ENCODE measurements at places on chromosomes 2 and 18. TPM values are rescaled to one million over a fixed set of nuclear protein-coding genes. Genes with fewer than 3 reads are reported as not detected.

The MRO gene
- 0.26 TPM for total RNA-seq

The CPO gene
- not detected for total RNA-seq

The CD302 gene
- 2.1 TPM for total RNA-seq

The CTNNA2 gene
- 0.23 TPM for total RNA-seq

The SPC25 gene
- 15.8 TPM for total RNA-seq

The ACOXL gene
- total RNA-seq, result not detected

The CTAGE1 gene
- total RNA-seq, result not detected

The CDH2 gene
- total RNA-seq, result 43.1 TPM

The EPG5 gene
- total RNA-seq, result 3.8 TPM

The CCDC68 gene
- 6.5 TPM for total RNA-seq

The THSD7B gene
- total RNA-seq, result not detected

The TUBA4B gene
- 0.28 TPM for total RNA-seq

The ASXL3 gene
- total RNA-seq, result not detected

The FEV gene
- not detected for total RNA-seq

The AQP4 gene
- not detected for total RNA-seq

The LIMS2 gene
- 6.5 TPM for total RNA-seq

The KCNF1 gene
- 47.2 TPM for total RNA-seq

The GGCX gene
- total RNA-seq, result 45.3 TPM

The TMEM37 gene
- total RNA-seq, result 2.3 TPM

The SERPINB11 gene
- not detected for total RNA-seq

The TTC27 gene
- total RNA-seq, result 26.1 TPM

The RPRM gene
- total RNA-seq, result not detected

The CHRND gene
- total RNA-seq, result not detected

The ANKRD12 gene
- 4.9 TPM for total RNA-seq

The CRACDL gene
- total RNA-seq, result 2.5 TPM

The NOL4 gene
- total RNA-seq, result not detected

The NDC80 gene
- total RNA-seq, result 12.8 TPM

The LOXHD1 gene
- total RNA-seq, result not detected

The PNPT1 gene
- 30.2 TPM for total RNA-seq

The MEP1B gene
- total RNA-seq, result not detected

The CDK15 gene
- not detected for total RNA-seq

The AGXT gene
- total RNA-seq, result not detected

The AQP12B gene
- total RNA-seq, result not detected

The UGT1A8 gene
- not detected for total RNA-seq

The DNAJC5G gene
- total RNA-seq, result not detected

The EIF2AK2 gene
- total RNA-seq, result 22.6 TPM

The RAB6C gene
- not detected for total RNA-seq

The RAX gene
- total RNA-seq, result not detected

The ITPRIPL1 gene
- not detected for total RNA-seq

The LINC00305 gene
- total RNA-seq, result not detected

Data from A549 treated with Mapracorat at 1 μM for 4 hours (cell line).